H1 (cell line): ENCODE measurements at places on chromosomes 1 and 21. TPM values are rescaled to one million over a fixed set of nuclear protein-coding genes. Genes with fewer than 3 reads are reported as not detected.
A peak's percentile ranks its signal among the peaks of the same experiment; 100 is the strongest.

MAP3K21 gene
- total RNA-seq: 21.3 and 21.8 TPM in 2 replicates

RGS16 gene
- total RNA-seq: 8.1 and 9.8 TPM in 2 replicates

KRTAP19-3 gene
- total RNA-seq: not detected in 2 replicates

ZMYND12 gene
- total RNA-seq: not detected in 2 replicates

TAF13 gene
- 41.5 and 41.7 TPM in 2 replicates for total RNA-seq

RNASEL gene
- total RNA-seq: 0.57 and 0.78 TPM in 2 replicates

FCRL1 gene
- total RNA-seq: not detected in 2 replicates

DNA sequence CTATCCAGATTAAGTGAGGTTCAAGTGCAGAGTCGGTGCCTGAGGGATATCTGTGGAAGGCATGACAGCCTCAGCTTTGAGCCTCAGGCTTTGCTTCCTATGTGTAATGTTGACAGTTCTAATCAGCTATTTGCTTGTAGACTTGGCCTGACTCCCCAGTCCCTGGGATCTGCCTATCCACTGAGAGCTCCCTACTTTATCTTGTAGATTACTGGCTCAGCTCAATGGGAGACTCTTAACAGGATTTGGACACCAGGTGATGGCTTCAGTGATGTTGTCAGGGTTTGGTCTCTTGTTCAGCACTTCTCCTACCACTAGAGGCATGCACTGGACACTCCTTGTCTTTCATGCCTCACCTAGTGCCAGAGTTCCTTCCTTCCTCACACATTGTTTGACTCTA is 126.6 kb upstream of the BEND5 start:
- H3K36me3 ChIP-seq: no peaks in the 10 kb centered on the region
- H3K4me1 ChIP-seq: no peaks in the 10 kb centered on the region
- H3K27me3 ChIP-seq: no peaks in the 10 kb centered on the region
- no peak for DNase-seq
- H3K4me3 ChIP-seq: no peak overlapping the region

DNA sequence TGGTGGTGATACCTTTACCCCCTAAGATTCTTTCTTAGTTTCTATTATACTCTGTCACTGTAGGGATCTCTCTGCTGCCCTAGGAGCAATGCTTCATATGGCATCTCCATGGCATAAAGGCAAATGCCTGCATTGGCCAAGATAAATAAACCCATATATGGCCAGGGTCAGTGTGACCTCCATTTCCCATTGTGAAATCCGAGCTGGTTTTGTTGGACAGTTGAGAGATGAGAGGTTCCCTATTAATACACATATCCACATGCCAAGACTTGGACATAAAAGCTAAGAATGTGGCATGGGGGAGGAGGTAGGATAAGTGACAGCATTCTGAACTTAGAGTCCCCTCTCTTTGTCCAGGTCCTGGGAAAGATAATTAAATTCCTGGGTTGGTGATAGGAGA is 1.4 kb downstream of the TPM3 start:
- no peak overlapping the region for H3K27ac ChIP-seq
- no peaks in the 10 kb centered on the region for H3K27me3 ChIP-seq
- DNase-seq: no peak
- no peak overlapping the region for H3K4me3 ChIP-seq

- DNase-seq: no peak
- H3K27ac ChIP-seq: peak overlapping the region; percentile 71
- peaks cover 5% of the 10 kb centered on the region for H3K4me1 ChIP-seq
- H3K36me3 ChIP-seq: peaks cover 3% of the 10 kb centered on the region; the same call in 1 of the 2 replicates
- H3K27me3 ChIP-seq: no peaks in the 10 kb centered on the region
Measured at GRCh38 chr1:233368106-233368788, 40.7 kb downstream of the MAP3K21 start.

- no peak overlapping the region for H3K27ac ChIP-seq
- no peaks in the 10 kb centered on the region for H3K27me3 ChIP-seq
- H3K4me3 ChIP-seq: no peak overlapping the region
Measured at GRCh38 chr1:171940368-171940767, 99.1 kb downstream of the DNM3 start.

DNA sequence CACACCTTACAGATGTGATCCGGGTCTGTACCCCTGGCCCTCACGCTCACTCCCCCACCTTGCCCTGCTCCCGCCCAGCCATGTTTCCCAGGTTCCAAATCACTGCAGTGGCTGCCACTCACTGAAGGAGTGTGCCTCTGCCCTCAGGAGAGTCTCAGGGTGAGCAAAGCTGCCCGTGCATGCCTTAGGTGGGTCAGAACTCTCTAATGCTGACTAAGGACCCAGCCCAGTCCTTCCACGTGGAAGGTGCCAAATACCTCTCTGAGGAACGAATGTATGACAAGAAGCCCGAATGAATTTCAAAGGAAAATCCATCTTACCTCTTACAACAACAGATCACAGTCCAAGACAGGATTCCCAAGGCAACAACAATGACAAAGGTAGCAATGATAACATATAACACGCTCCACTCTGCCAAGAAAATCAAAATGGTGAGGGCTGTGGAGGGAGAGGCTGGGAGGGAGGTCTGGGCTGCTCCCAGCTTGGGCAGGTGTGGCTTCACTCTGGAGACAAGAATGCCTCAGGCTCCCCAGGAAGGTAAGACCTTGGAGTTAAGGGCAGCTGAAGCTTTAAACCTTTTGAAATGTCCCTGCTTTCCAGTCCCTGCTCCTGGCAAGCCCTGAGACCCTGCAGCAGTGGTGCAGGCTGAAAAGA is 115.2 kb downstream of the KIAA0319L start:
- no peak overlapping the region for H3K27ac ChIP-seq
- no peak for DNase-seq
- no peak overlapping the region for H3K4me3 ChIP-seq
- H3K4me1 ChIP-seq: no peaks in the 10 kb centered on the region
- H3K36me3 ChIP-seq: peaks cover 50% of the 10 kb centered on the region
- no peaks in the 10 kb centered on the region for H3K27me3 ChIP-seq

GRCh38 chr1:145889722-145890121 is 4.1 kb upstream of the ANKRD35 start:
- no peaks in the 10 kb centered on the region for H3K4me1 ChIP-seq
- no peaks in the 10 kb centered on the region for H3K36me3 ChIP-seq
- H3K27me3 ChIP-seq: peaks cover 8% of the 10 kb centered on the region
- no peak overlapping the region for H3K4me3 ChIP-seq
- no peak for DNase-seq
- H3K27ac ChIP-seq: no peak overlapping the region

DNA sequence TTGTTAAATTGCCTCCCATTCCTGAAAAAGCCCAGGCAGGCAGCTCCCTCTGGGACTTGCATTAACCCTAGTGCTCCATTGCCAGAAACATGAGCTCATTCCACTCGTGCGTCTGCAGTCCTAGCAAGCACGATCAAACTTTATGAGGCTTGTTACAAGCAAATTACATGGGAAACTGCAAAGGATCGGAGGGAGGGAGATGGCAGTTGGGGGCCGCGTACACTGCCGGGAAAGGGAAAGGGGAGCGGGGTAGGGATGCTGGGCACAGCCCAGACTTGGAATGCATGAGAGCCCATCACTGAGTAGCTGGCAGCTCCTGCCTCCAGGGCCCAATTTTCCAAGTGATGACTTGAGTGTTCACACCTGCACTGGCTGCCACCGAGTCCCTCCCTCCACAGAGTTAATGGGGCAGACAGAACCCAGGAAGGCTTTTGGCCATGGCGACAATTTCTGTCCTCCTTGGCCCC is 169.9 kb downstream of the BRINP2 start:
- DNase-seq: no peak
- H3K27me3 ChIP-seq: no peaks in the 10 kb centered on the region
- H3K4me3 ChIP-seq: no peak overlapping the region
- H3K4me1 ChIP-seq: no peaks in the 10 kb centered on the region

DNA sequence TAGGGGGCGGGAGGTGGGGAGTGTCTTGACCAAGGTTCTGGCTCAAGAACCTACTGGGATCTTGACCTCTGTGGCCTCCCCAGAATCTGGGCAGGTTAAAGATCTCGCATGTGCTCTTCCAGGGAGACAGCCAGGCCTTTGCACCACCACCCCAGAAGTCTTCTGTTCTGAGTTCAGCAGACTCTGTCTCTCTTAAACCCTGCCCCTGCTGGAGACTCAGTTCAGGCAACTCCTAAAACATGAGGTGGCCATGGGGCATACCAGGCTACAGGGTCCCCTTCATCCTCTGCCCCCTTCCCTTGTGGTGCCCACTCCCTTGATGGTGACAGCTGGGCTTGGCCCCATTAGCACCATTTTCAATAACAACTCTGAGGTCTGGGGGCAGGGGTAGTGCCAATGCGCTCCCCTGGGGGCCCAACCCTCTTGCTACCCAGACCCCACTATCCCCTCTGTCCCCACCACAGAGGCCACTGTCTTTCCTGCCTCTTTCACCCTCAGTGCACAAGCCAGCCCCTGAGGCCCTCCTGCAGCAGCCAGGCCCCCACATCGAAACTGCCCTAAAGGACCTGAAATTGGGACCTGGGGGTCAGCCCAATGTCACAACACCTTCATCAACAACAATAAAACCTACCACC is 132.7 kb upstream of the RUNX3 start:
- no peaks in the 10 kb centered on the region for H3K27me3 ChIP-seq
- no peak for DNase-seq
- no peak overlapping the region for H3K27ac ChIP-seq
- no peaks in the 10 kb centered on the region for H3K36me3 ChIP-seq
- H3K4me3 ChIP-seq: no peak overlapping the region

DNA sequence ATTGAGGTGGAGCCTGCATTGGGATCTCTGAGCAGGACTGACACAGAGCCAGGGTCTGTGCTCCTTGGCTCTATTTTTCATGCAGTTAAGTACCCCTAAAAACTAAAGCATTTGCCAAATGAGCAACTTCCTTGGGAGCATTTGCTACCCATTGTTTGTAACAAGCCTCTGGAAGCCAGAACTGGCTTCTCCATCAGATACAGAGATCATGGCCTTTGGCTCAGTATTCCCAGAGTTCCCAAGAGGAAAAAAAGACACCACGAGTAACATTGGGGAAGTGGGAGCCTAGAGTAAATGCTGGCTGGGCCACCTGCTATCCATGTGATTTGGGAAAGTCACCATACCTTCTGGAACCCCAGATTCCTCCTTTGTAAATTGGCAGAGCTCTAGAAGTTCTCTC is 44.8 kb downstream of the OPTC start:
- H3K27ac ChIP-seq: no peak overlapping the region
- H3K36me3 ChIP-seq: no peaks in the 10 kb centered on the region

- no peaks in the 10 kb centered on the region for H3K36me3 ChIP-seq
- no peak overlapping the region for H3K4me3 ChIP-seq
- H3K27me3 ChIP-seq: no peaks in the 10 kb centered on the region
- 0 out of 2 replicates have a peak overlapping the region, but pooled peaks have one; percentile 1 for H3K27ac ChIP-seq
Measured at GRCh38 chr1:178407655-178408054, 89.1 kb downstream of the CLEC20A start.

GRCh38 chr1:236773919-236774318 is 21.2 kb upstream of the MTR start:
- no peaks in the 10 kb centered on the region for H3K27me3 ChIP-seq
- no peak overlapping the region for H3K4me3 ChIP-seq
- no peak for DNase-seq

GRCh38 chr1:58699011-58699762 is 675 bp downstream of the MYSM1 start:
- H3K27me3 ChIP-seq: no peaks in the 10 kb centered on the region
- 0 out of 2 replicates have a peak, but pooled peaks cover 2% of the 10 kb centered on the region for H3K36me3 ChIP-seq
- H3K27ac ChIP-seq: peak overlapping the region; percentile 90
- peaks cover 9% of the 10 kb centered on the region for H3K4me1 ChIP-seq
- peak overlapping the region; percentile 94 for H3K4me3 ChIP-seq
